Esophagus squamous epithelium (tissue), 5 donors: ENCODE measurements at places on chromosomes 6 and 20.

DNA sequence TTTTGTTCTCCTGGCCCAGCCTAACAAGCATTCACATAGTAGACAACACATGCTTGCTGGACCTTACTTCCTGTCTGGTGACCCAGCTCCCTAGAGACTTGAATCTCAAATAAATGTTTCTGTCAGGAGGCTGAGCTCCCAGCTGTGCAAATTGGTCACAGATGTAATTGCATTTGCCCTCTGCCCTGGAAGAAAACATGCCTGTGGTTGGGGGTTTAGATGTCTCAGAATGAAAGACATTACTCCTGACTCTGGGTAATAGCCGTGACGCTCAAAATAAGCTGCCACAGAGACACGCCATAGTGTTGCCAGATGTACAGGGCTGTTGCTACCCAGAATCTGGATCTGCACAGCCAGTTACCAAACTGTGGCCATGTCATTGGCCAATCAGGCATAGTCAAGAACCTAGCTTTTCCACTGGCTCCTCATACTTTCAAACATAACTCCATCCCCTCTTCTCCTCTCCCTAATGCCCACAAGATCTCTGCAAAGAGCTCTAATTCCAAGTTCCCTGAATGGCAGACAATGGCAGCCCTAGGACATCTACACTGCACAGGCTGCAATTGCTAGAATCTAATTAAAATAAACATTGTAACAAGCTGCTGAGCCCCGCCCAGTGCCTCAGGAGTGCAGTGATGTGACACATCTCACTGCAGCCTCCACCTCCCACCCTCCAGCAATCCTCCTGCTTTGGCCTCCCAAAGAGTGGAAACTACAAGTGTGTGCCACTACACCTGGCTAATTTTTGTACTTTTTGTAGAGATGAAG lies 32.8 kb upstream of the GMPR start:
- DNase-seq, result no peak

GRCh38 chr20:52279706-52280105 lies 88.1 kb upstream of the ZFP64 start:
- no peak for DNase-seq

DNA sequence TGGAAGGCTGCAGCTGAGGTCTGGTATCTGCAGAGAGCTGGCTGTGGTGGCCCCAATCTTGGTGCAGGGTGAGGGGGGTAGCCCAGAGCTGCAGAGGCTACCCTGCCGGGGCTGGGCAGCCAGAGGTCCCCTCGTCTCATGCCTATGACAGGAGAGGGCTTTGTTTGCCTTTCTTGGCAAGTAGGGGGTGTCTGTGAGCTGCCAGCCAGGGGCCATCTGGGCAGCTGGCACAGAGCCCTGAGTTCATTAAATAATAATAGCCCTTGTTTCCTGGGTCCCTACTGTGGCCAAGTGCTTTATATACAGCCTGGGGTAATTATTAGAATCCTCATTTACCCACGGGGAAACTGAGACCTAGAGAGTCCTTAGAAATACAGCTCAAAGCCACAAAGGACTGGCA lies 66.6 kb downstream of the EZR start:
- DNase-seq, result no peak

GRCh38 chr6:15429141-15430110 lies 183.6 kb downstream of the JARID2 start:
- no peak for DNase-seq

- no peak for DNase-seq
Measured at GRCh38 chr20:8756410-8756809, 312.5 kb upstream of the PLCB4 start.
